Activated T-cell treated with anti-CD3 and anti-CD28 coated beads for 24 hours (primary cell): ENCODE measurements at places on chromosomes 12 and 14.

DNA sequence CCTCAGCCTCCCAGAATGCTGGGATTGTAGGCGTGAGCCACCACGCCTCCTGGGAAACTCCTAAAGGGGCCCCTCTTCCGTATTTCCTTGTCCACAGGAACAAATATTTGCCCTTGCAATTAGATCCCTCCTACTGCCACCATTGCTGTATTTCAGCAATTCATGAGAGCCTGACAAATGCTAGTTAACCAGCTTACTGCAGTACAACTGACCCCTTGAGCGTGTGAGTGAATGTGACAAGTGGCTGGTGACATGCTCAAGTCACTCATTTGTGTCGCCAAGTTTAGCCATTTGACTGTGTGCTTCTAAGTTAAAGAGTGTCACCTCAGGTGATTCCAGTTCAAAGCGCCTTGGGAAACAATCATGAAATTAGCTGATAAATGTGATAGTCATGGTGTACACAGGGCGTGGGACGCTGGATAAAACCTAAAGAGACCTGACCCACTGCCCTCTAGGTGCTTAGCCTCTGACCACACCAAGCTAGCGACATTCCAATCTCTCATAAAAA is 56.1 kb upstream of the MAP1LC3B2 start:
- no peak for DNase-seq

DNA sequence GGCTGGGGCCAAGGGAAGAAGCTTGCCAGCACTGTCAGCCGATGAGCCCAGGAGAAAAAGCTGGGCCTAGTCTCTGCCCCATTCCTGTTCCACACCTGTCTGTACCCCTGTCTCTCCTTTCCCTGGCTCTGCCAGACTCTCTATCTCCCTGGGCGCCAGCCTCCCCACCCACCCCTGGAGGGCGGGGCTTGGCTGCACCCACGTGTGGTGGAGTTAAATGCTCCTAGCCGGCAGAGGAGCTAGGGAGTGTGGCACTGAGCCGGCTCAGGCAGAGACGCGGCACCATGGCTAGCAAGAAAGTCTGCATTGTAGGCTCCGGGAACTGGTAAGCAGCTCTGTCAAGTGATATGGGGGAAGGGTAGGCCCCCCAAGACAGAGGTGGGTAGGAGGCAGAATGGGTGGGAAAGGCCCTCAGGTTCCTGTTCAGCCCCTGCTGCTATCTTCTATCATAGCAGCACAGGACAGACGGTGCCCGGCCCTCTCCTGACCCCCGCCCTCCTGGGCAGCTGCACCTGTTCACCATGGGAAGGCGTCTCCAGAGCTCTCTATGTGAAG is at the start of gene GPD1:
TSS of gene GPD1 (plus strand) at position 242 of the 555 bp plus-strand sequence. CDS start at position 285, 43 bp downstream.
- DNase-seq = peak; percentile 19

GRCh38 chr14:101193106-101193844 is 289.8 kb upstream of the RTL1 start:
- no peak for DNase-seq

DNA sequence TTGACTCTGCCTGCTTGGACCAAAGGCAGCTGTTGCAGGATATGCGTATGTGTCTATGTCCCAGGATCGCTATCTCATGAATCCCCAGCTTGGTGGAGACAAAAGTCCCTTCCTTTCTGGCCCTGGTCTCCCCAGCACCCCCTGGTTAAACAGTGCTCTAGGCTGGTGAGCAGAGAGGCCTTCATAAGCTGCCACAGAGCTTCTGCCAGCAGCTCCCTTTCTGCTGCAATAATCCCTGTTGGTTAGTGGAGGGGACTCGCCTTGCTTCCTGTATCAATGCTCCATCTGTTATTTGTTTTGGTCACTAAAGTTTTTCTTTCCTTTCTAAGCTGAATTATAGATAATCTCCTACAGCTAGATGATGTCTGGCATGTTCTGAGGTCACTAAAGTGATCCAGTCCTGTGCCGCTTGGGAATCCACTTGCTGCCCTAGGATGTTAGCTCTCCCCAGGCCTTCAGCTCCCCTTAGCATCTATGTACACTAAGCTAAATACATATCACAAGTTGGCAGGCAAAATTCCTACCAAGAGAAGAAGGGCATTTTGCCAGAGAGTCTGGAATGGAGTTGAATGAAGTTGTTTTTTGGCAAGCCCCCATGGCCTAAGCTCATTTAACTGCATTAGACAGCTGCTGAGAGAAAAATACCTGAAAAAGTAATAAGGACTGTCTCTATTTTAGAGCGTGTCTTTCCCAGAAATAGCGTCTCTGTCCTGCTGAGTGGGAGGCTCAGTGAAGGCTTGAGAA is 47.8 kb downstream of the RDH12 start:
- DNase-seq = no peak

GRCh38 chr14:104697892-104698583 is 8.6 kb downstream of the INF2 start:
- DNase-seq = no peak

GRCh38 chr12:10965476-10965875 is 21.2 kb downstream of the TAS2R50 start:
- DNase-seq = no peak

GRCh38 chr12:120376416-120376815 is 7.5 kb upstream of the MSI1 start:
- no peak for DNase-seq

- DNase-seq = no peak
Observed at GRCh38 chr12:45828402-45828801, 98.9 kb downstream of the ARID2 start.

DNA sequence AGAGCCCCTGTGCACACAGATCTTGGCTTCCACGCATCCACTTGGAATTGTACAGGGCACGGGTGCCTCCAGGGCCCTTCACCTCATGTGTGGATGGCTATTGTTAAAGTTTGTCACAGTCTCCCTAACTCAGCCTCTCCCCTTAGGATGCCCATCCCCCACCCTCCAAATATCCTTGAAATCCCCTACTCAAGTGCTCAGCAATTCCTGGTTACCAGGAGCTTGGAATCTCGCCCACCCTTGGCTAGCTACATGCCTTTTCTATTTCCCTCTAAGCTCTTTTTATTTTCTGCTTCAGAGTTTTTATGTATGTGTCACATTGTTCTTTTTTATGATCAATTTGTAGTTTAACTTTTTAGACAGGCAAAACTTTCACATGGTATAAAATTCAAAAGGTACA is 13.0 kb upstream of the NR1H4 start:
- no peak for DNase-seq

- no peak for DNase-seq
Observed at GRCh38 chr14:36130186-36130585, 46.3 kb downstream of the PTCSC3 start.

GRCh38 chr12:118925826-118926225 is 55.5 kb upstream of the SRRM4 start:
- no peak for DNase-seq

DNA sequence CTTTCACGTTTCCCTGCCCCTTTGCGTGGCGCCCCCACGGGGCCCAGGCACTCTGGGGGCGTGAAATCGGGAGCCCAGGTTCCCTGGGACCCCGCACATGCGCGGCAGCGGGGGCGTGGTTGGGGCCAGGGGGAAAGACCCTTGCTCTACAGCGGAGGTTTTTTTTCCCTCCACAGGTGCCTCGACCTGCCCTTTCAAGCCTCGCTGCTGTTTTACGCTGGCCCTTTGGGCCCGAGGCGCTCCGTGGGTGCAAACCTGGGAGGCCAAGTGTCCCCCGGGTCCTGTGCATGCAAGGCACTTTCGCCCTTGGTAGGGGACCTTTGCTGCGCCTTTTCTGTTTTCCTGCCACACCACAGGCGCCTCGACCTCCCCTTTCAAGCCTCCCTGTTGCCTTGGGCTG is 329.8 kb downstream of the ALG10 start:
- no peak for DNase-seq

GRCh38 chr12:53100466-53101151 is 2.7 kb upstream of the SOAT2 start:
- no peak for DNase-seq

DNA sequence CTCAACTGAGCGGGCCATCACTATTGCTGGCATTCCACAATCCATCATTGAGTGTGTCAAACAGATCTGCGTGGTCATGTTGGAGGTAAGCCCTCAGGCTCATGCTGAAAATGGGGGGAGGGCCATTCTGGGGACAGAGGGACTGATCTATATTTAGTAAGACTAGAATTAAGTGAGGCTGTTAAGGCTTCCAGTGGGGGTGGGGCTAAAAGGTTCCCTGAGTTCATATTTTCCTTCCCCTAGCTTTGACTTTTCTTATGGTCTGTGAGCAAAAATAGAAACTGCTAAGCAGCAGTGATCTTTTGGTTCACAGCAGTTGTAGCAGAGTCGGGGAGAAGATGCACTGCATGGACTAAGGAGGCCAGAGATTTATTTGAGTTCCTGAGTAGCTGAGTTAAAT is 9.2 kb downstream of the PCBP2 start:
- DNase-seq = no peak

GRCh38 chr12:56115329-56115728 is 1.1 kb upstream of the RPL41 start:
- DNase-seq = no peak

- peak; percentile 53 for DNase-seq
Observed at GRCh38 chr14:73467377-73467776, 9.0 kb upstream of the NUMB start.

DNA sequence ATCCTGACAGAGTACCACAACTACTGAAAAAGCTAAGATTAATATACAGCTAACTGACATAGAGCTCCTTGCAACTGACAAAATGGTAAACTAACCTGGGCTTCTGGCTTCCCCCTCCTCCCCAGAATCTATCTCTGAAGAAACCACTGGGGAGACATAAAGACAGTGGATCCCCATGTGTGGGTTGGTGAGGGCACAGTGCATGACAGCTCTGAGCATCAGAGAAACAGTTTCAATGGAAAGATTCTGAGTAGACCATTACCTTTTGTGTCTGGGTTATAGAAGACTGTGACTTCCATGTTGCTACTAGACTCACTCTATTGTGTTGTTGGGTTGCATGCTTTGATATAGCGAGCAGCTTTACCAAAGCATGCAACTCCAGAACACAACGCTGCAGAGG is 247.4 kb downstream of the EFCAB11 start:
- no peak for DNase-seq

DNA sequence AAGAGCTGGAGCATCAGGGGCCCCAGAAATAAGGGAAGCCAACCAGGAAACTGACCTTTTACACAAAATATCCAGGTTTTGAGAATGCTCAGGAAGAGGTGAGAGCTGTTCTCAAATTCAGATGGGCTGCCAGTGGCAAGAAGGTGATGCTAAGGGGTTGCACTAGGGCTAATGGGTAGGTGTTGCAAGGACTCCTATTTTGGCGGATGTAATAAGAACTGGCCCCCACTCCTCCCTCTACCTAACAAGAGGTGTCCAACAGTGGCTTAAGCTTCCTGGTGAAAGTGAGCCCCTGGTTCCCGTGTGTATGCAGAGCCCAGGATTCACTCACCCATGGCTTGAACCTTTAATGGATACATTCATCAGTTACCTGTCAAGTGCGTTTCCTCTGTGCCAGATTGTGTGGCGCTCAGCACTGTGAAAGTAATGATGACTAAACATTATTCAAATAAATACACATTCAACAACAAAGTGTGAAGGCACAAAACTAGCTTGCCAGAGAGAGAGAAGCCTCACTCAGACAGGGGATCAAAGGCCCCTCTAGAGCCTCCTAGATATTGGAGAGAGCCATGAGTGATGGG is 705 bp upstream of the CHGA start:
- DNase-seq = no peak

DNA sequence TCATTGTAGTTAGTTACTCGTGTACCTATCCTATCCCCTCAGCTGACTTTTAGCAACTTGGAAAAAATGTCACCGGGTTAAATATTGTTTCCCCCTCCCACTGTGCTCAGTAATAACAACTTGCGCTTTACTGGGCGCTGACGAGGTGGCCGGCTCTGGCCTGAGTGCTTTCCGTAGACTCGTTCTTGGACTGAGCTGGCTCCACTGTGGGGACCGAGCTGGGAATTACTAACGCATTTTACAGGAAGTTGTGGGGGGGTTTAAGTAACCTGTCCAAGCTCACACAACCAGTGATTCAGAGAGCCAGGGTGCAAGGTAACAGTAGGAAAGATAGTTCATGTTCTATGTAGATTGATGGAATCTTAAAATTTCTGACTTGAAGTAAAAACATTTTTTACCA is 82.5 kb upstream of the KICS2 start:
- DNase-seq = no peak

GRCh38 chr12:116837097-116837496 is 44.1 kb downstream of the HRK start:
- no peak for DNase-seq

DNA sequence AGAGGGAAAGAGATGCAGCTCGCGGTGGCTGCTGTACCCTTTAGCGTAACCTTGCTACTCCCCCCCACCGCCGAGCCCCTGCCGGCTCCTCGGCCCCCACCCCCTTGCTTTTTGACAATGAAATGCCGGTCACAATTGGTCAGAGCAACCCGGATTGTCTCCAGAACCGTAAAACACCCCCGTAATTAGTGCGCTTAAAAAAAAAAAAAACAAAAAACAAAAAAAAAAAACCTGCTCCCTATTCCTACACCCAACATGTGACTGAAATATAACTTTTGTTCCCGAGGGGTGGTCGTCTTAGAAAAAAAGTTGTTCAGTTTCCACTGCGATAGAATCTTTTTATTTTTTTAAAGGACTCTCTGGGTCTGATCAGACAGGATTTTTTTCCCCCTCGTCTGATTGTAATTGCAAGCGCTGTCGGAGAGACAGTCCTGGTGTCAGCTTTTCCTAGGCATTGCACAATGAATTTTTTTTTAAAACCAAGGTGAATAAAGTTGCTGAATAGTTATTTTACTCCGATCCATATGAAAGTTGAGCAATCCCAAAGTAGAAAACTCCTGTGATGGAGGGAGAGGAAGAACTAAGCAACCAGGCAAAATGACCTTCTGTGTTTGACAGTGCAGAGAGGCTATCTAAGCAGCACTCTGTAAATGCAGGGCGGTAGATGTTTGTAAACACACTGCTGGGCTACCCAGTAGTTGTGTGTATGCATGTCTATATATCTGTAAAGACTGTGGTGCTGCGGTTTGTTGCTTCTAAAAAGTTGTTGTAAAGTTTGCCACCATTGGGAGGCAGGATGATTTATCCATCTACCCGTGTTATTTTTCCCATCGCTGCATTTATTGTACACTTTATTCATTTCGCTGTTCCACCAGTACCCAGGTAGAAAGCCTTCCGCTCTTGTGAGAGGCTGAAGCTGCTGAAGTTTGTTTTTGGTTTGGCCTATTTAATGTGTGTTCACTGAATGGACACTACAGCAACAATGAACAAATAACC is 1.1 kb downstream of the ETV6 start:
- DNase-seq = peak; percentile 14

GRCh38 chr14:92495027-92495426 is 18.6 kb upstream of the RIN3 start:
- no peak for DNase-seq

DNA sequence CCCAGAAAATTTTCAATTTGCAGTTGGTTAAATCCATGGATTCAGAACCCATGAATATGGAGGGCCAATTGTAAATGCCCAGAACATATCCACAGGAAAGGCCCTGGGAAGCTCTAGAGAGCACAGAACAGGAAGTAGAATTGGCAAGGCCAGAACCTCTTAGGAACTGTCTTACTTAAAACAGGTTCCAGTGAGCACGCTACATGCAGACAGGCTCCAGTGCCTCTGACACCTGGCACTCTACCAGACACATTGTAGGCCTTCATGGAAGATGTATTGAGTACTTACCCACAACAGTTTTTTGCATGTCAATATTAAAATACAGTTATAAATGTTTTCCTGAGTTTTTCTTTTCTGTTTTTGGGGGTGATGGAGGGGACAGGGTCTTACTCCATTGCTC is 188.2 kb upstream of the FRMD6 start:
- no peak for DNase-seq

- DNase-seq = no peak
Observed at GRCh38 chr14:54594537-54594936, 27.6 kb downstream of the SAMD4A start.

- no peak for DNase-seq
Observed at GRCh38 chr12:106080041-106080790, 58.5 kb downstream of the NUAK1 start.
